CD4-positive, alpha-beta T cell treated with Interleukin-21 for 1 hour (primary cell): ENCODE measurements at places on chromosomes 3 and 15.
A peak's percentile ranks its signal among the peaks of the same experiment; 100 is the strongest.

DNA sequence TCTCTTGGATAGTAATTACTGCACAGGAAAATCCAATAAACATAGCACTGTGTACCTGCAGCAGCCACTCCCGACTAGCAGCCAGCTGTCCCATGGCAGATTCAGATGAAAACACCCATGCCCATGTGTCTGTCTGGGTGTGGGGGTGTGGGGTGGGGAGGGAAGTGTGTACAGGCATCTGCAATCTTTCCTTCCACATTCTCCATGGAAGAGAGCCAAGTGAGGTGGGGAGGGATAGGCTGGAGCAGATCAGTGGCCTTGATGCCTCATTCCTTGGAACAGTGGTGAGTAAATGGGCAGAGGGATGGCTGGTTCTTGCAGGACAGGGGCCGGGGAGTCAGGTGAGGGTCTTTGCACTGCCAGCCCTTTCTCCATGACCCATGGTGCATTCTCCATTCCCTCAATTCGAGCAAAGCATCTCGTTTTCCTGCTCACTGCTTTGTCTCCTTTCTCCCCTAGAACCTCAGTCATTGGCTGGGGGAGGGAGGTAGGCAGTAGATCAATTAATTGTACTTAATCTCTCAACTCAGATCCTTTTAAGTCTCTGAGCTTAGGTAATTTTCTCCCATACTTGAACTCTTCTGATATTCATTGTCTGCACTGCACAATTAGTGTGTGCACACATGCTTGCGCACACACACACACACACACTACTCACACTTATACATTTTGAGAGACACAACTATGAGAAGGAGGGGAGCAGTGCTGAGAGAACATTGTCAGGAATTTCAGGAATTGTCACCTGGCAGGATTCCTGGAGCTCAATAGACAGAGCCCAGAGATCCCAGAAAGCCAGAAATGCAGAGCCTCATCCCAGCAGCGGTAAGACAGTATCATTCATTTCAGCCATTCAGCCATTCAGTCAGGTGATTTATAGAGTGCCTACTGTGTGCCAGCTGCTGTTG lies 31.9 kb downstream of the PDIA5 start:
- DNase-seq = no peak

- no peak for DNase-seq
Observed at GRCh38 chr15:70063980-70064379, 33.7 kb downstream of the TLE3 start.

GRCh38 chr15:87608238-87609028 lies 648.1 kb downstream of the NTRK3 start:
- no peak for DNase-seq

DNA sequence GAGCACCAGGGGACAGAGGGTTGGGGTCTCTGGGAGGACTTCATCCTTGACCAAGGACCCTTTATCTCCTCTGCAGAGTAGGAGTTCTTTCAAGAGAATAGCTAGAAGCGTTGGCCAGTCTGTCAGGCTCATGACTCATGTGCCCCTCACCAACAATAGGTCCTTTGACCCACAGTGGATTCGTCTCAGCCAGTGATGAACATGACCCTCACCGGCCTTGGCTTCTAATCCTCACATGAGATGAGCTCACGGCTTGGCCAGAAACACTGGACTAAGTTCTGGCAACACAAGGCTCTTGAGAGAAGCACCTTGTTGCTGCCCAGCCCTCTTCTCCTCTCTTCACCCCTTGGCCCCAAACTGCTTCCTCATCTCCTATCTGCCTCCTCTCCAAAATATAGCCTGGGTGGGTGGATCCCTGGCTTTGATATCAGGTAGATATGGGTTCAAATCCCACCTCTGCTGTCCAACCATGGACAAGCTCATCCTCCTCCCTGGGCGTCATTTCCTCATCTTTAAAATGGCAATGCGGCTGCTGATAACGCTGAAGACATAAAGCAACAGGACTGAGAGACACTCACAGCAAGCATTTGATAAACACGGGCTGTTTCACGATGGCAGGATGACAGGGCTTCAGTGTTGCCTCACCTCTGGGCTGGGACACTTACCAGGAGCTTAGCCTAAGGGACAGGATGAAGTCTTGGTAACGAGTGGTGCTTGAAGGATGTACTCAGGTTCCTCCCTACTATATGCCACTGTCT lies 446.7 kb upstream of the PROK2 start:
- no peak for DNase-seq

- no peak for DNase-seq
Observed at GRCh38 chr3:120793601-120794000, 51.1 kb downstream of the GTF2E1 start.

DNA sequence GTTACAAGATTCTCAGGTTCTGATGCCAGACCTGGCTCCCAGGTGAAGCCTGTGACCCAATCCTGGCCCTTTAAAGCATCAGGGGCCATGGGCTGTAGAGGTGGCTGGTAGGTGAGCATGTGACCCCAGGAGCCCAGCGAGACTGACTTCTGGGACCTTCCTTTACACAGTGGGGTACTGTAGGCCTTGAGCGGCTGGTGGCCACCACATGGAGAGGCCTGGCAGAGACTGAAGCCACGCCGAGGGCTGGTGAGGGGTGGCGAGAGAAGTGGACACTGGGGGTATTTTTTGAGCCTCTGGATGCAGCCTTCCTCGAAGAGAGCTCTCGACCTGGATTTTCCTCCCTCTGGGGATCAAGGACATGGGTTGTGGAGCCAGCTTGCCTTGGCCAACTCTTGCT lies 71.2 kb upstream of the ITGA11 start:
- no peak for DNase-seq

DNA sequence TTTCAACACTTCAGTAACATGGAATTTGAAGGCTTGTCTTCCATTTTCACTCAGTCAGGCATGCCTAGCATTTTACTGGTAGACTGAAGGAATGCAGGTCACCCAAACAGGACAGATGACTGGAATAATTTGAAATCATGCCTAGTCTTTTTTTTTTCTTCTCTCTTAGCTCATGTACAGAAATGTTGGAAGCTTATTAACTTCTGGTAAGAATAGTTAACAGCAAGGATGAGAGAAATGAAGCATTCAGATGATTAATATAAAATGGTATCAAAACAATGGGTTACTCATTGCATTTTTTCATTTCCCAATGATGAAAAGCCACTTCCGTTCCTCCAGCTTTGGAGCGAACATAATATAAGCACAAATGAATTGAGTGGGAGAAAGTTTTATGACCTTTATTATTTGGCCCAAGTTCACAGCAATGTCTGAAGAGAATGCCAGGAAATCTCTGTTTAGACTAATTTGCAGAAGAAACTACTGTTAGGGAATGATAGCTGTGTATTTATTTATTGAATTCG lies 431.6 kb upstream of the RASGRP1 start:
- no peak for DNase-seq

- no peak for DNase-seq
Observed at GRCh38 chr3:31946484-31947081, 34.5 kb downstream of the OSBPL10 start.

DNA sequence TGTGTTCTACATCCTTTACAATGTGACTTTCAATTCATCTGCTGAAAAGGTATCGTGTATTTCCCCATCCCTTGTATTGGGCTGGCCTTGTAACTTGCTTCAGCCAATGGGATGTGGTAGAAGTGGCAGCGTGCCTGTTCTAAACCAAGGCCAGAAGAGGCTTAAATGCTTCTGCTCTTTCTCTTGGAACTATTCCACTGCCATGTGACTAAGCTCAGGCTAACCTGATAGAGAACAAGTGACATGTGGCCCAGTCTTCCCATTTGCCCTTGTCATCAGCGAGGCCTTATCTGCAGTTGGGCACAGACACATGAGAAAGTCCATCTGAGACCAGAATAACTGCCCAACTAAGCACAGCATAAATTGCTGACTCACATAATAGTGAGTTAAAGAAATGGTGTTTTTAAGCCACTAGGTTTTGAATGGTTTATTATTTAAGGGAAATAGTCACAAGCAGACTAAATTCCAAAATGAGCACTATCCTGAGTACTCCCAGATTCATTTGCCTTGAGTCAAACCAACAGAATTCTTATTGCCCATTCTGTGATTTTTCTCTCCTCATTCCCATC lies 230.2 kb downstream of the CPNE4 start:
- DNase-seq = no peak

- DNase-seq = no peak
Observed at GRCh38 chr15:88835119-88835518, 31.9 kb downstream of the ACAN start.

DNA sequence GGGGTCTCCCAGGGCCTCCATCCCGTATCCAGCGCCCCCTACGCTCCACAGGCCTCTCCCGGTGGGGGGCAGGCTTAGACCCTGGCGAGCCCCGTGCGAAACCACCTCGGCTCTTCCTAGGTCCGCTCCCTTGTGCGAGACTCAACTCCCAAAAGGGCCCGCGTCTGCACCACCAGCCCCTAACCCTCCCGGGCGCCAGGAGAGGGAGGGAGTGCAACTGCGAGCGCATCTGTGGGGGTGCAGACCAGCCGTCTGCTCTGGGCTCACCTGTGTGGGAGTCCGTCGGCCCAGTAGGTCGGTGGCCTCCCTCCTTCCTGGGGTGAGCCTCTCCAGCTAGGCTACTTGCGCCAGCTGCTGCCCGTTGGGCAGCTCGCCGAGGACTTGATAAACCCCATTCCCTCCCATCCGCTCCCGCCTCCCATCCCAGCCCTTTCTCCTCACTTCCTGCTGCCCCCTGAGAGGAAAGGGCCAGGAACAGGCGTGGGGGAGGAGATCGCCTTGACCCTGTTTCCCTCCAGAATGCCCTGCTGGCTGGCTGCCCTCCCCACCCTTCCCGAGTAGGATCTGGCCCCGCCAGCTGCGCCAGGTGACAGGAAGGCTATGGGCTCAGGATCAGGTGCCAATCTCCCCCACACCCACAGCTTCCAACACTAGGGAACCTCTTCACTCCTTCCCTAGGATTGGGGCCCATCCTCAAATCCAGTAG lies at the start of gene HYAL2:
TSS of gene HYAL2 (minus strand) at position 360 of the 706 bp plus-strand sequence. CDS start 2,256 bp downstream, outside the sequence.
- DNase-seq = no peak

GRCh38 chr3:171039674-171040073 lies 13.2 kb upstream of the SLC2A2 start:
- DNase-seq = no peak

- no peak for DNase-seq
Observed at GRCh38 chr15:44029003-44029402, 166.1 kb downstream of the FRMD5 start.

DNA sequence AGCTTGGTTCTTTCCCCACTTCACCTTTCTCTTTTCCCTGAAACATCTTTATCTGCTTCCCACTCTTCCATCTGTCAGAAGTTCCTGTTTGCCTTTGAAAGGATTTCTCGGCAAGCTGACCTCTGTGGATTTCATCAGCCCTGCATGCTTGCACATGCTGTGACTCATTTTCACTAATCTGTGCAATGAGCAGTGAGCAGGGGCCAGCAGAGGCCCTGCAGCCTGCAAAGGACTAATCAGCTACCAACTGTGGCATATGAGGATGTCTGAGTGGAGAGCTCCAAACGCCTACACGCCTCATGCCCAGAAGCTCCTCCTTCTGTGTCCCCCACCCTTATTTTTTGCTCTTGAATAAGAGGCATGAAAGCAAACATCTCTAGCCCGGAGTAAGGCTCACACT lies 333.0 kb upstream of the SEMA6D start:
- DNase-seq = no peak

- DNase-seq = no peak
Observed at GRCh38 chr3:79973917-79974595, 206.3 kb upstream of the ROBO1 start.

- DNase-seq = no peak
Observed at GRCh38 chr3:97108136-97108535, 293.7 kb downstream of the EPHA6 start.

GRCh38 chr3:114408736-114409670 lies 115.2 kb downstream of the TIGIT start:
- DNase-seq = no peak

DNA sequence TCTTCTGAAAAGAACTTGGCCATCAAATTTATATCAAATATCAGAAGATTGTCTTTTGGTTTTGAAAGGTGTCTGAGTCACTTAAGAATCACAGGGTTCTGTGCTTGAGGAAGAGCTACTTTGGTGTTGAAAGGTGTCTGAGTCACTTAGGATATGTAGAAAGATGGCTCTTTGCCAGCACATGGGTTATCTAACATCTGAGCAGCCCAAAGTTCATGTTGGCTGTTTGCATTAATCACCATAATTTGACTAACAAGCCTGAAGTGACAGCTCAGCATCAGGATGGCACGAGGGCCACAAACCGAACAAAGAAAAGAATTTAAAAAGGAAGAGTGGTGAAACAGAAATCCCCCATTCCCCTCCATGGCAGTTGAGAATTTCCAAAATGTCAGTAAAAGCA lies 190.5 kb upstream of the CMC1 start:
- peak; percentile 19 for DNase-seq

GRCh38 chr3:142088522-142088921 lies 60.8 kb downstream of the TFDP2 start:
- DNase-seq = no peak

- no peak for DNase-seq
Observed at GRCh38 chr15:34239151-34239808, 14.5 kb downstream of the EMC4 start.

DNA sequence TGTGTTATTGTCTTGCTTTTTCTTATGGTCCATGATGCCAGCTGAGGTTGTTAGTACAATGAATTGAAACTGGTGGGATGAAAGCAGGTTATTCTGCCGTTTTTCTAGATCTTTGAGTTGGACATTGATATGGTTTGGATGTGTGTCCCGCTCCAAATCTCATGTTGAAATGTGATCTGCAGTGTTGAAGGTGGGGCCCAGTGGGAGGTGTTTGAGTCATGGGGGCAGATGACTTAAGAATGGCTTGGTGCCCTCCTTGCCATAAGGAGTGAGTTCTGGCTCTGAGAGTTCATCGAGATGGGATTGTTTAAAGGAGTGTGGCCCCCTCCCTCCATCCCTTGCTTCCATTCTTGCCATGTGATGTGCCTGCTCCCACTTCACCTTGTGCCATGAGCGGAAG lies 80.3 kb upstream of the PIAS1 start:
- DNase-seq = no peak

- DNase-seq = no peak
Observed at GRCh38 chr3:108302570-108302969, 6.2 kb downstream of the HHLA2 start.

- no peak for DNase-seq
Observed at GRCh38 chr3:129552287-129553050, 9.5 kb downstream of the H1-8 start.

- DNase-seq = no peak
Observed at GRCh38 chr3:176650478-176650877, 546.8 kb downstream of the TBL1XR1 start.

GRCh38 chr3:30766522-30766921 lies 127.9 kb downstream of the GADL1 start:
- no peak for DNase-seq

GRCh38 chr15:29331669-29332068 lies 62.0 kb upstream of the NSMCE3 start:
- no peak for DNase-seq

GRCh38 chr3:54427941-54428871 lies 305.9 kb downstream of the CACNA2D3 start:
- DNase-seq = peak; percentile 17

- no peak for DNase-seq
Observed at GRCh38 chr3:85603378-85603777, 644.6 kb downstream of the CADM2 start.

DNA sequence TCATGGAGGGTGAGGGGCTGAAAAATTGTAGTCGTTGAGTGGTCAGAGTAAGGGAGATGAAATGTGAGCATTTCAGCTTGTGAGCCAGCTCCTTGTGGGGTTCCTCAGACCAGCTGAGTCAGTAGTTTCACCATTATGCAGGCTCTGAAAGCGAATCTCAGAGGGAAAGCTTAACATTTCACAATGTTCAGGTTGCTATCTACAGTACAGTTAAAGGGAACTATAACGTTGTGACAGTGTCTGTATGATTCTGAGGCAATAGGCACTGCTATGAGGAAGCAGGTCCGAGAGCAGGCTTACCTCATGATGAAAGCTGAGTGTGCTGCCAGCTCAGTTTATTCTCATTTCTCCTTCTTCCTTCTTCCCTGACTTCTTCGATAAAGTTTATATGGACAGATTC lies 469.6 kb downstream of the EDEM1 start:
- peak; percentile 20 for DNase-seq
